ENCODE measurements at places on chromosomes 6 and 20.

GRCh38 chr6:75608956-75609533 is 7.4 kb downstream of the SENP6 start:
- DNase-seq, result no peak

DNA sequence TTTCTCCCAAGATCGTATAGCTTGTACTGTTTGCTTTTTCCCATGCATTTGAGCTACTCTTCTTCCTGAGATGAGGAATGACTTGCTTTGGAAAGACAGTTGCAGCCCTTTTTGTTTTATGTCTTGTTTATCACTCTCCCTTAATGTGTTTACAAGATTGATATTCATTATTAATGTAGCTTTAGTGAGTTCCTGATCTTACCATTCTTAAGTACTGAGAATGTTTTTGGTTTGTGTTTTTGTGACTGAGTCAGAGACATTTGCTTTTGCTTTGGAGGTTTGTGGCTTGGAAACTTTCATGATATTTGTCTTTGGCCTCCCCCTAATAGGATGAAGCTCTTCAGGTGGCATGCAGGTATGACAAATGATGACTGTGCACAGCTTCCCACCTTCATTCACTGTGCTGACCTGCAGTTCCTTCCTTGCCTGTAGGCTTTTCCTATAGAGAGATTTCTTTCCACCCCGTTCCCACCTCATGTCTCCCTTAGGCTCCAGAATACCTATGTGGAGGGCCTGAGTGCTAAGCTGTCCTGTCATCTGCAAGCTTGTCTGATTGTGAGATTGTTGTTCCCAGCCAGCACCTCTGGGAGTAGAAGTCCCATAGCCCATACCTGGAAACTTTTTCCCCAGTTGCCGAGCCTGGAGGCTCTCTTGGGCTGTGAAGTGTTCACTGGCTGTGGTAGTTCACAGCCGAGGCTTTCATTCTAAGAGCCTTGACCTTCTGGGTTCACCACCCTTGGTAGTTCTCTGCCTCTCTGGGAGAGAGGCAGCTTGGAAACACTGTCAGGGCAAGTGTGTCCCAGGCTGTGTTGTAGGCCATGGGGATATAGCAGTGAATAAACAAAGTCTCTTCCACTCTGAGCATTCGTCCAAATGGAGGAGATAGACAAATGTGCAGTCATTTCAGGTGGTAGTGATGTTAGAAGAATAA is 27.1 kb downstream of the CDS2 start:
- DNase-seq, result no peak

DNA sequence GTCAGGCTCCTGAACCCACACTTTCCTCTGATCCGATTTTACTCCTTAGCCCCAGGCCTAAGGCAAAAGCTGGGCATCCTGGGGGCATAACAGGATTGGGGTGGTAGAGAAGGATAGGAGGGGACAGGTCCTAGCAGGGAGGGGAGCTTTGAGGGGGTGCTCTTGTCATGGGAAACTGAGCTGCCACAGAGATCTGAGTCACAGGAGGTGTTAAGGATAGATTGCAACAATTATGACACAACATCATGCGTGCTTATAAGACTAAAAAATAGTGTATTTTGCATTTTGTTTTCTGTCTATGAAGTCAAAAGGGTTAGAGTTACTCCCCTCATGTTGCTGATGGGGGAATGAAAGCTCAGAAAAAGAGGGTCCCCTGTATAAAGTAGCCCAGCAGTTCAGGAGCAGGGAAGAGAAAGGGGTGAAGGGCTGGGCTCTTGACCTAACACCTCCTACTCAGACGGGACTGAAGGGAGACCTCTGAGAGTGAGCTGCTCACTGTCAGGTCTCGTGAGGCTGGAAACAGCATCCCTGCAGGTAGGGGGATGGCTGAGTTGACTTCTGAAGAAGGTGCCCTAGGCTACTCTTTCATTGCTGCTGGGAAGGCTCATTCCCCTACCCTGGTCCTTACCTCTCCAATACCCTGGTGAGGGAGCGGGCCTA is 2.0 kb downstream of the GLP1R start:
- DNase-seq, result no peak

GRCh38 chr6:34717466-34717865 is 20.9 kb upstream of the ILRUN start:
- DNase-seq, result no peak

Measured in CD4-positive, alpha-beta T cell treated with Interleukin-17A for 4 hours (primary cell).